ENCODE measurements at places on chromosomes 2 and 18.
A peak's percentile ranks its signal among the peaks of the same experiment; 100 is the strongest.

DNA sequence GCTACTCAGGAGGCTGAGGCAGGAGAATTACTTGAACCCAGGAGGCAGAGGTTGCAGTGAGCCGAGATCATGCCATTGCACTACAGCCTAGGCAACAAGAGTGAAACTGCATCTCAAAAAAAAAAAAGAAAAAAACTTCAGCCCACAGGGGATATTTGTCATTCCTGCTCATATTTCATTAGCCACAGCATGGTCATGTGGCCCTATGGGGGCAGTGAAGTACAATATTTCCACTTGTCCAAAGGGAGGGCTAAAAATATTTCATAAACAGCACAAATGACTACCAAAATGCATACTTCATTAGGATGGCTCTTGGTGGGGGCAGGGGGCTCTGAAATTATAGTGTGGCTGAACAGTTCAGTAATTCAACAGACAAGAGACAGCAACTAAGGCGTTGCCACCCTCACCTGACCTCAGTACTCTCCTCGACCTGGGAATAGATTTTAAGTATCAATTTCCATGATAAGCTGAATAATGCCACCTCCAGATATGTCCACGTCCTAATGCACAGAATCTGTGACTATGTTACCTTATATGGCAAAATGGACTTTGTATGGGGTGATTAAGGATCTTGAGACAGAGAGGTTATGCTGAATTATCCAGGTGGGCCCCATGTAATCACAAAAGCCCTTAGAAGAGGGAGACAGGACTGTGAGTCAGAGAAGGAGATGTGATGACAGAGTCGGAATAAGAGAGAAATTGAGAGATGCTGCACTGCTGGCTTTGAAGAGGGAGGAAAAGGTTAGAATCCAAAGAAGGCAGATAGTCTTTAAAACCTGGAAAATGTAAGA lies 158.2 kb upstream of the CRIM1 start:
- DNase-seq, result no peak

DNA sequence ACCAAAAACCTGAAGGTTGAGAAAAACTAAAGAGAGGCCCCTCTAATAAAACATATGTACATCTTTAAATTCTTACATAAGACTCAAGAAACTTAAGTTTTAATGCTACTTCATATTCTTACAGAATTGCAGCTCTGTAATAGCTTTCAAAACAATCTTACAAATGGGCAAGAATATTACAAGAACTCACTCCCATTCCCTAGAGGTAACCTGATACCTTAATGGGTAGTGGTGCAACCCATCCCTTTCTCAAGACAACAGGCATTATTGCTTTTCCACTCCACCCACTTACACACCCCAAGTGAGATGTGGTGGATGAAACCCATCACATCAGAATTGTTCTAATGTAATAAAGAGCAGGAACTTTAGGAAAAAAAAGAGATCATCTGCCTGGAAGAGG lies 103.7 kb downstream of the RBMS1 start:
- no peak for DNase-seq

- no peak for DNase-seq
Measured at GRCh38 chr2:178223806-178224205, 29.5 kb downstream of the OSBPL6 start.

DNA sequence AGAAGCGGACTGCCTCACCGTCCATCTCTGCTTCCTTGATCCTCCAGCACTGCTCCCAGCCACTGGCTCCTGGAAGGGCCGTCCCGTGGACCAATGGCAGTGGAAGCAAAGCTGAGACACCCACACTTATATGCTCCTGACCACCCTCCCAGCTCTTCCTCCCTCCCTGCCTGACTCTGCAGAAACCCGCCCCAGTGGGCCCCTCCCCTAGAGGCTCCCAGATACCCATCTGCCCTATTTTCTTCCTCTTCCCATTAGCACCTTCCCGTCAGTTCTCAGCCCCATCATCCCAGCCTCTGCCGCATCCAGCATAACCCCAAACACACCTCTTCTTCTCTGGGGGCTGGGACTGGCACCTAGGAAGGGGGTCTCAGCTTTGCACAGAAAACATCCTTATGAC lies at the start of gene CLEC4F:
TSS of gene CLEC4F (minus strand) at position 101 of the 400 bp plus-strand sequence. CDS start at position 25, 76 bp downstream.
- DNase-seq, result no peak

DNA sequence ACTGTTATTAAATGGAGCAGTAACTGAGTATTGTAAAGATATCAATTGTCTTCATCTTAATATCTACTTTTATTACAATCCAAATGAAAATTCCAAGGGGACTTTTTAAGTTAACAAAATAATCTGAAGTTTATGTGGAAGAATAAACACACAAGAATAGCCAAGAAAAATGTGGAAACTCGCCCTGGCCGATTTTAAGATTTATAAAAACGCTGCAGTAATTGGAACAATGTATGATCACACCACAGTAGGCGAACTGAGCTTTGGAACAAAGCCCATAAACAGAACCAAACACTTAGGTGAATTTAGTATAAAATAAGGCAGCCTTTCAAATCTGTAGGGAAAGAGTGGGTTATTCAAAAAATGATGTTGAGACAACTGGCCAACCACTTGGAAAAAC lies 96.3 kb downstream of the ANTXR1 start:
- DNase-seq, result no peak

DNA sequence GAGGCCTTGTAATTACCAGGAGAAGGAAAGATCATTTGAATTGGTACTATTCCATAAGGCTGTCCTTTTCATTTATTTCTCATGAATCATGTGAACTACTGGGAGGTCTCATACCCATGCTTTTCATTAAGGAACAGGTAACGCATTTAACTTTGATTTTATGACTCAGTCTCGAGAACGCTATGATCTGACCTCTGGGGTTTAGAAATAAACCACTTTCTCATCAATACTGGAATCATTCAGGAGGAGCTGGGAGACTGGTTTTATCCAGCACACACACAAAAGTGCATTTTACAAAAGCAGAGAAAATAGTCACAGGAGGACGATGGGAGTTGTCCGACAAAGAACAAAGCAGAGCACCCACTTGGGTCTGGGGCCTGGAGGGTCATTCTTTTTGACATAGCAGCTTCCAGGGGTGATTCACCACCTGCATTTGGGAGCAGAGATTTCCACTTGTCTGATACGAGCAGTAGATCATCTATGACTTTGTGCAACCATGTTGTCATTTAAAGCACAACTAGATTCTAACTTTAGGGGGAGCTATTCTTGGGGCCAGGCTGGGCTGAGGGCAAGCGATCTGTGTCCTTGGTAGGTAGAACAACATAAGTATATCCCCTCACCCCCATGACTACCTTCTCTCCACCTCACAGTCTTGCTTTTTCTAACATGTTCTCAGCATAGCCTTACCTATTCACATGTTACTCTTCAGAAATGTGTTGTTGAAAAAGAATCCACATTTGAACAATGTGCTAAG lies 95.9 kb upstream of the SCG2 start:
- DNase-seq, result no peak

DNA sequence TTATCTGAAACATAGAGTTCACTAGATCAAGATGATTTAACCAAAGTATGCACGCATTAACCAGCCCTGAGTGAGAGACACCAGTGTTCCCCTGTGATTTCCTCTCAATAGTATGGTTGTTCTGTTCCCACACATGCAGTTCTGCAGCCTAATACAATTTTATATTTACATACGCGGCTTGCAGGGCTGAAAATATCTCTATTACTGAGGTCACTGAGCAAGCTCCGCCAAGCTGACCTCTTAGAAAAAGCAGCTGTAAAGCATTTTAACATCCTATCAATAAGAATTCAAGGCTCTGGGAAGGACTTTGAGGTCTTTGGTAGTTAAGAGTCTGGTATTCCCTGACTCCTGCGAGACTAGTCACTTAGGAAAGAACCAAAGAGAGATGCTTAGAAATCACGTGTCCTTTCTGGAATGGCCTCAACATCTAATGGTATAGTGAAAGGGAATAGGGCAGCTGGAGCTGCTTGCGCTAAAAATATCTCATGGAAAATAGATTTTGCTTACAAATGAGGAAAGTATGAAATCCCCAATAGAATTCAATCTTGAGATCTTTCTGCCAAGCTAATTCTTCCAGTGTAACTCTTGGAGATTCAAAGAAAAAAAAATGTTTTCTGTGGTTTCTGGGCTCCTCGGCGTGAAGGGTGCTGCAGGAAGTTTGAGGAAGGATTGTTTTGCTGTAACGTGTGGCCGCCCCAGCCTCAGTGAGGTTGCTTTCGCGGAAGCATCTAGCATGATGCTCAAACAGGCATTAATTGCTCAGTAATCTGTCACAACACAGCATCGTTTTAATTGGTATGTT lies 59.2 kb downstream of the DOCK10 start:
- no peak for DNase-seq

DNA sequence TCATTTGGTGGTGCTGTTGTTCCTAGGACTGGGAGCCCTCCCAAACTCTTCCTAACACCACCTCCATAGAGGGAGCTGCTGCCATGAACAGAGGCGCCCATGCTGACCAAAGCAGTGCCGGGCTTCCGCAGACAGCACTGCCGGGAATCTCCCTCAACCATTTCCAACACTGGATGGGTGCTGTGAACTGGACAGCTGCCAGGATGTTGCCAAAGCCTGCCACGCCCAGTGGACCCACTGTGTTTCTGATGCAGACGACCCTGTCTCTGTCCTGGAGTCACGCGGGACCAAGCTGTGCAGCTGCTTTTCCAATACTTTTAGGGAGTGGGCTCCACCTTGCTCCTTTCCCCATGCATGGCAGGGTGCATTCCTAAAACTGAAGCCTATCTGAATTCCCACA lies 16.9 kb upstream of the GNAL start:
- no peak for DNase-seq

GRCh38 chr2:239440511-239440959 lies 39.7 kb upstream of the HDAC4 start:
- DNase-seq, result peak; percentile 88

- DNase-seq, result no peak
Measured at GRCh38 chr18:24293254-24293653, 104.4 kb downstream of the OSBPL1A start.

DNA sequence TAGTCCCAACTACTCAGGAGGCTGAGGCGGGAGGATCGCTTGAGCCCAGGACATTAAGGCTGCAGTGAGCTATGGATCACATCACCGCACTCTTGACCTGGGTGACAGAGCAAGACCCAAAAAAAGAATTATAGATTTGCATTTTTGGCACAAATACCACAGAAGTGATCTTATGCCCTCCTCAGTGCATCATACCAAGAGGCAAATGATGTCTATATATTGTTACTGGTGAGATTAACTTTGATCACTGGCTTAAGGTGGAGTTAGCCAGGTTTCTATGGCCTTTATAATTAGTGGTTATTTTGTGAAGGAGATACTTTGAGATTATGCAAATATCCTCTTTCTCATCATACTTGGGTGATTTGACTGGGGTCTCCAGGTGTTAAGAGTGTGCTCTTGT lies 22.1 kb upstream of the CATIP start:
- no peak for DNase-seq

DNA sequence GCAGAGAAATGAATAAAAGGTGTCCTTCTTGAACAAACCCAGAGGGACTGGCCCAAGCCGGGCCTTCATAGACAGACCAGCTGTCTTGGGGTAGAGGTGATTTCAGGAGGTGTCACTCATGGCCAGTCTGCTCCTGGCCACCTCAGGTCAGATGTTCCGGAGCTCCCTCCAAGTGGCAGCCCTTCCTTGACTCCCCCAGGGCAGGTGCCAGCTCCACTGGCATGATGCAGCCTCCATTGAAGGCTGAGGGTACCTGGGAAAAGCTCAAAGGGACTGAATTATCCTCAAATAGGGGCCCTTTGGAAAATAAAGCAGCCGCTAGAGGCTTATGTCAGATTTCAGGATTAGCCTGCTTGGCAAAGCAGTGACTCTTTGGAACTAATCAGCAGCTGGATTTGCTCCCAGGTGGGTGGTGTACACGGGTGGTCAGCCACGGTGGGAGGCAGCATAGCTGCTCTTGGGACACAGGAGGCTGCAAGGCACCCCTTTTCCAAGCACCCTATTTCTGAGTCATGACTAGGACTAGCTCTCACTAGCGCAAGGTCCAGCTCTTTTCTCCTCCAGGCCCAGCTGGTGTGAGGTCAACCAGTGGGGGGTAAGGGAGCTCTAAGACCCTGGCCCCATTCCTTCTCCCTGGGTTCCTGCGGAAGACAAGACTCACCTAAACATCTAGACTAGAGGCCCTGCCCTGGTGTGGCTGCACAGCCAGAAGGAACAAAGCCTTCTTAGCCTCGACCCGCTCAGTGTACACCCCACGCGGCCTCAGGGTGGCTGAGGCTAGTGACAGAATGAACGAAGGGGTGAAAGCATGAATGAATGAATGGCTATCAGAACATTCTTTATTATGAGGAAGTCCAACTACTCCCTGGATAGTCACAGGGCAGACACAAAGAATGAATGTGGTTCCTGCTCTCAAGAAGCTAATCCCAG lies 29.3 kb downstream of the HS1BP3 start:
- DNase-seq, result no peak

- DNase-seq, result no peak
Measured at GRCh38 chr2:176914371-176914770, 298.2 kb upstream of the HNRNPA3 start.

DNA sequence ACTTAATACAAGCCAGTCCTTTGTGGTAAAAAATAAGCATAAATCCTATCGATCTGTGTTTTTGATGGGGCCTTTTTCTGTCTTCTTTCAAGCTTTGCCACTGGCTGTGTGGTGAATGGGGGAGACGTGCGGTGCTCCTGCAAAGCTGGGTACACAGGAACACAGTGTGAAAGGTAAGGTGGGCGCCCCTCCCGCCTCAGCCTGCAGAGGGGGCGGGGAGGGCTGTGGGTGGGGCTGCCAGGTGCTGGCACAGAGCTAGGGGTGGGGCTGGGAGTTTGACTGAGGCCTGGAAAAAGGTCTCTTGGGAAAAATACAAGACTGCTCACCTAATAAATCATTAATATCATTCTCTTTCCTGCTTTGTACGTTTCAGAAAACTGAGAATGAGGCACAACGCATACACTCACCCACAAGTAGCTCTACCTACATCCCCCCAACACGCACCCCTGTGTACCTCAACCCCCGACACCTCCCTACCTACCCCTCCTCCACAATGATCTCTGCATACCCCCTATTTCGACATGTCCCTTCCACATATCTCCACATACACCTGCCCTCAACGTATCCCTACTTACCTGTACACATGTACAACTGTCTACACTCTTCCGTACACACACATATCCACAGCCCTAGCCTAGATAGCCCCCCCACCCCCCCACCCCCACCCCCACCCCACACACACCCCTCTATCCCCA lies 129.7 kb upstream of the TTC39C start:
- no peak for DNase-seq

GRCh38 chr2:174485788-174486562 lies 854 bp downstream of the GPR155 start:
- peak; percentile 58 for DNase-seq

DNA sequence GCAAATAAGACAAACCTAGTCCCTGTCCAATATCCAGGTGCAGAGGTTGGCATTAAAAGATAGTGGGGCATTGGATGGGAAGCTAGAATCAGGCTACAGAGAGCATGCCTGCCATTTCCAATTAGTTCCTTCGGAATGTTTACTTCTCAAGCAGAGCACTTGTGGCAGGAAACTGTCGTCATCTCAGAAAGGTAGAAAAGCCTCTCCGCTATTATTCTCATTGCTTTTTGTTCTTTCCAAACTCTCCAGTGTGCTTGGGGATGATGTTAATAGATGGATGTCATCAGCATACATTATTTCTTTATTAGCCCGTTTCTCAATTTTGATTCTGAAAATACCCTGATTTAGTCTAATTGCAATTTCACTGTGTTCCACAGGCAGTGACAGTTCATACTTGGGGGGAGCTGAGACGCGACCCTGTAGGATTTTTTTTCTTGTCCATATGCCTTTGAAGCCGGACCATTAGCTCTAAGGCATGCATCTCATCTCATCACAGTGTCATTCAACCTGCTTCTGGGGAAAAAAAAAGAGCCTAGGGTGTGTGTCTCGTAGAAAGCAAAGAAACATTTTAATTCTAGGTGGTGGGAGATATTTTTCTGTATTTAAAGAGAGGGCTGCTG lies 7.7 kb downstream of the ASB18 start:
- no peak for DNase-seq

GRCh38 chr18:42413870-42414269 lies 458.8 kb downstream of the PIK3C3 start:
- no peak for DNase-seq

Measured in substantia nigra (tissue), 51 donors.